ENCODE measurements at places on chromosomes 5 and 9. TPM values are rescaled to one million over a fixed set of nuclear protein-coding genes. Genes with fewer than 3 reads are reported as not detected.

Gene ANKRD20A1
- total RNA-seq: 2.9 TPM

Gene GHR
- 13.4 TPM for total RNA-seq

Gene IL13
- not detected for total RNA-seq

Gene COL23A1
- 0.52 TPM for total RNA-seq

Gene FAM53C
- total RNA-seq: 35.0 TPM

Gene GNA14
- 11.9 TPM for total RNA-seq

Gene PCBD2
- total RNA-seq: 17.3 TPM

DNA sequence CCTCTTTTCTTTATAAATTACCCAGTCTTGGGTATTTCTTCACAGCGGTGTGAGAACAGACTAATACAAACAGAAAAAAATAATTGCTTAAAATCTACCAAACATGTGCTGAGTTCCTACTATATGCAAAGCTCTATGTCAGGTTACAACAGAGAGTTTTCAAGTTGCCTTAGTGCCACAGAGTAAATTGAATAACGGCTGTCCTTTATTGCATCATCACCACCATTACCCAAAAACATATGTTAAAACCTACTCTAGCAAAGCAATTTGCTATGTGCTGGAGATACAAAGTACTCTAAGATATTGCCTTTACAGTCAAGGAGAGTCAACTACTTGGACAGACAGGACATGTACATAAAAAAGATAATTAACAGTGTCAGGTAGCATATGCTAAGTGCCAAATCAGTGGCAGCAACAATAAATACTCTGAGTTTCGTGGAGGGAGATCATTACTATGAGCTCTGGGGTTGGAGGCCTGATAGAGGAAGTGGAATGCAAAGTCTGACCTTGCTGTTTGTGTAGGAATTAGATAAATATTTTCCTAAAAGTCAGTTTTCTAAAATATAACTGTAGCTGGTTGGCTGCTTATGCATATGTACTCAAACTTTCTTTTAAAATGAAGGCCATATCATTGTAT is 1058.7 kb upstream of the WWC1 start:
- H3K36me3 ChIP-seq: no peaks in the 10 kb centered on the region
- no peaks in the 10 kb centered on the region for H3K27me3 ChIP-seq
- DNase-seq: no peak
- no peaks in the 10 kb centered on the region for H3K4me1 ChIP-seq
- H3K27ac ChIP-seq: no peak overlapping the region
- H3K4me3 ChIP-seq: no peak overlapping the region

- peak; percentile 98 for DNase-seq
- H3K4me3 ChIP-seq: no peak overlapping the region
- H3K27ac ChIP-seq: peak overlapping the region; percentile 91
- H3K27me3 ChIP-seq: no peaks in the 10 kb centered on the region
- peaks cover 12% of the 10 kb centered on the region for H3K4me1 ChIP-seq
- peaks cover 24% of the 10 kb centered on the region for H3K36me3 ChIP-seq
Observed at GRCh38 chr5:172920447-172920849, 38.8 kb upstream of the RPL26L1 start.

DNA sequence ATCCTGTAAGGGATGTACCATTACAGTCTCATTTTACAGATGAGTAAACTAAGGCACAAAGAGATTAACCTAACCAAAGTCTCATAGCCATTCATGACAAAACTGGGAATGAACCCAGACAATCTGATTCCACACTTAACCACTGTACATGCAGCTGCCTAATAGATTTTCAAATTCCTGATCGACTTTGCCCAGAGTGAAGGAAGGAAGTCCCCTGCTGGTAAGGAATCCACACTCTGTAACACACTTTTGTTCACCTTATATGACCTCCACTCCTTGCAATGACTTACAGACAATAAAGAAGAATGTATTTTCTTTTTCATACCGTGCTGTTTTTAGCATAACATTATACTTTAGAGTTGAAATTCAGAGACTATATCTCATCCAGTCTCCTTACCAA is 31.3 kb upstream of the PLPP6 start:
- H3K27ac ChIP-seq: no peak overlapping the region
- H3K36me3 ChIP-seq: no peaks in the 10 kb centered on the region
- DNase-seq: no peak
- H3K4me1 ChIP-seq: no peaks in the 10 kb centered on the region

GRCh38 chr9:91734371-91734981 is 215.6 kb downstream of the ROR2 start:
- H3K36me3 ChIP-seq: peaks cover 3% of the 10 kb centered on the region
- no peak overlapping the region for H3K4me3 ChIP-seq
- no peaks in the 10 kb centered on the region for H3K27me3 ChIP-seq

- H3K36me3 ChIP-seq: no peaks in the 10 kb centered on the region
- no peaks in the 10 kb centered on the region for H3K27me3 ChIP-seq
- H3K4me3 ChIP-seq: no peak overlapping the region
- no peak for DNase-seq
Observed at GRCh38 chr5:16411741-16412455, 53.7 kb downstream of the ZNF622 start.

GRCh38 chr9:76341616-76342015 is 52.6 kb downstream of the RFK start:
- no peak overlapping the region for H3K4me3 ChIP-seq
- no peak overlapping the region for H3K27ac ChIP-seq
- H3K27me3 ChIP-seq: no peaks in the 10 kb centered on the region

DNA sequence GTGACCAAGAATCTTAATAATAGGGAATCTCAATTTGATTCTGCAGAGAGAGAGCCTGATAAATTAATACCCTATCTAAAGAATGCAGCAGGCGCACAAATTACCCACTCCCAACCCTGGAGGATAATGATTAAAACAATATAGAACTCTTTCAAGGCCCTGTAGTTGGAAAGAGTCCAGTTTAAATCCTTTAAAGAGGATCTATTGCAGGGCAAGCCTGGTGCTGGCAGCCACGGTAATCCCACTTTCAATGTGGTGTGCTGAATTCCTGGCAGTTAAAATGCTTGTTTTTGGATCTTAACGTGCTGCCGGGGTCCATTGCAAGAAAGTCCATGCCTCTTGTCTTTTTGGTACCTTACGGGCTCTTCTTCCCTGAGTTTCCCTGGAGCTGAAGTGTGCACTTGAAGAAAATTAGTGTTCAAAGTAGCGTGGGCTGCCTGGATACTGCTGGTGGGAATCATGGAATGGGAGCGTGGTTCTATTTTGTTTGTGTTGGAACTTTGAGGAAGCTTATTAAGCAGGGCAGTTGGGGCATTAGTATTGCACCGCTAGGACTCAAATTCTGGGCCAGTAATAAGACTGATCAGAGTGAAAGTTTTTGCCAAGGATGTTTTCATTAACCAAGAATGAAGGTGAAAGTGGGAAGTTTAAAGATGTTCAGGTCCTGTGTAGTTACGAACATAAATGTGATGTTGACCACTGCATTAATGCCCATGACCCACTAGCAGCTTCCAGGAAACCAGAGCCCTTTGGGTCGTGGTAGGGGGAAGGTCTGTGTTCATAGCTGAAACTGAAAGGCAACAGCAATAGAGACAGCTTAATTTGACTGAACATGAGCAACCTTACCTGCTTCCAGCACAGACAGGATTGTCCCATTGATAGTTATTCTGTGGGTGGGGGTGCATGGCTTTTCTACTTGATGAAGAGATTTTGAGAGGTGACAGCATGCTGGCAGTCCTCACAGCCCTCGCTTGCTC is 20.8 kb downstream of the MARCHF6 start:
- H3K27ac ChIP-seq: no peak overlapping the region
- peaks cover 41% of the 10 kb centered on the region for H3K4me1 ChIP-seq
- no peaks in the 10 kb centered on the region for H3K36me3 ChIP-seq
- no peak for DNase-seq

DNA sequence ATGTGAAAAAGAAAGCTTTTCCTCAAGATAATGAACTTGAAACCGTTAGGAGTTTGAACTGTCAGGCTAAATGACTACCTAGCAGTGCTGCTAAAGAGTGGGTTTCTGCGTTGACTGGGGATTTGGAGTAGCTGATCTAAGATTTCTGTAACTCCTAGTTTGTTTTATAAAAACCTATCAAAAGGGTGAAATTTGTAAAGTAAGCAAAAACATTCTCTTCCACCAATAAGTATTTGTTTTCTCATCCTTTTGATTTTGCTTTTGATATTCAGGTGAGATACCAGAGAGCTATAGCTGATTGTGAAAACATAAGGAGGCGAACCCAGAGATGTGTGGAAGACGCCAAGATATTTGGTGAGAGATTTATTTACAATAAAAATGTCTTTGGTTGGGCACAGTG is 4.1 kb downstream of the GRPEL2 start:
- H3K4me3 ChIP-seq: no peak overlapping the region
- no peak overlapping the region for H3K27ac ChIP-seq

DNA sequence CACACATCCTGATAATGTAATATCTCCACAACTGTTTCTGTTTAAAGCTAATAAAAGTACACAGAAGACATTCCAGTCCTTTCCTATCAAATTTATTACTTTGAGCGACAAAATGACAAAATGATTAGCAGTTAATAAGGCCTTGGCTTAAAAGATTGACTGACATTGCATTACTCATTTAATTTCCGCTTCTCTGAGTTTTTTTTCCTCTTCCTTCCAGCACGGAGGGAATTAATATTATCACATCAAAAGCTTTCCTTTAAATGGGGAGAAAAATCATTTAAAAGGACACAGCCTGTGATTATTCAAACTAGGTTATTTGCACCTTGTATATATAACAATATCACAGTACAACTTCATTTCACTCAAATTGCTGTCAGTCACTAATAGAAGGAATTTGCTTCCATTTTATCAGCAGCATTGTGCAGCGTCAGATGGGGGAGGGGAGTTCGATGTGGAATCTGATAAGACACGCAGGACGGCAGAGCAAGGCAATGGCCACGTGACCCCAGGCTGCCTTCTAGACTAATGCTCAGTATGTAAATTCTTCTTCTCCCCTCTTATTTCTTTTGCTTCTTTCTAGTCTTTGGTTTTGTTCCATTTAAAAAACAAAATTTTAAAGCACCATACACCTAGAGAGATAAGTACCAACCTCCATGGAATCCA is 400.5 kb downstream of the IRX1 start:
- H3K27ac ChIP-seq: no peak overlapping the region
- H3K36me3 ChIP-seq: no peaks in the 10 kb centered on the region
- no peak overlapping the region for H3K4me3 ChIP-seq
- no peak for DNase-seq
- H3K27me3 ChIP-seq: no peaks in the 10 kb centered on the region
- no peaks in the 10 kb centered on the region for H3K4me1 ChIP-seq

DNA sequence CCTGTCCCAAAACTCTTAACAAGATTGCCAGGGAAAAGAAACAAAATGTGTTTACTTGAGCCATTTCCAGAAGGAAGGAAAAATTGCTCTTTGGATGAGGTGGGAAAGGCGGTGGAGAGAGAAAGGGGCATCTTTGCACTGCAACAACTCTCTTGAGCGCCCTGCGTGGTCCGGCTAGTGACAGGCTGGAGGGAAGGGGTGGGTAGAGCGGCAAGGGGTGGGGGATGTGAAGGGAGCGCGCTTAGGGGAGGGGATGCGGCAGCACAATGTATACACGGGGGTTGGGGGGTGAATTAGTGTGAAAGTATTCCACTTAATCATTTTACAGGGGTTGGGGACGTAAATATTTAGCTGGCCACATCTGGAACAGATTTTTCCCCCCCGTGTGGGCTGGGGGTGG is 1.3 kb downstream of the FGF10 start:
- no peak overlapping the region for H3K4me3 ChIP-seq
- H3K4me1 ChIP-seq: peaks cover 7% of the 10 kb centered on the region
- H3K27me3 ChIP-seq: peaks cover 9% of the 10 kb centered on the region
- DNase-seq: no peak
- no peak overlapping the region for H3K27ac ChIP-seq
- no peaks in the 10 kb centered on the region for H3K36me3 ChIP-seq

- no peak overlapping the region for H3K27ac ChIP-seq
- DNase-seq: no peak
- H3K27me3 ChIP-seq: no peaks in the 10 kb centered on the region
- H3K4me1 ChIP-seq: peaks cover 35% of the 10 kb centered on the region
Observed at GRCh38 chr5:139634541-139634940, 13.6 kb upstream of the CXXC5 start.

- H3K27ac ChIP-seq: no peak overlapping the region
- H3K4me3 ChIP-seq: no peak overlapping the region
- H3K4me1 ChIP-seq: no peaks in the 10 kb centered on the region
Observed at GRCh38 chr9:136508729-136509500, 26.1 kb upstream of the SEC16A start.
